ENCODE measurements at places on chromosomes 3 and 15. TPM values are rescaled to one million over a fixed set of nuclear protein-coding genes. Genes with fewer than 3 reads are reported as not detected.
A peak's percentile ranks its signal among the peaks of the same experiment; 100 is the strongest.

- DNase-seq = no peak
These were observed 356.4 kb downstream of the CHST2 start for GRCh38 chr3:143475981-143476380.

DNA sequence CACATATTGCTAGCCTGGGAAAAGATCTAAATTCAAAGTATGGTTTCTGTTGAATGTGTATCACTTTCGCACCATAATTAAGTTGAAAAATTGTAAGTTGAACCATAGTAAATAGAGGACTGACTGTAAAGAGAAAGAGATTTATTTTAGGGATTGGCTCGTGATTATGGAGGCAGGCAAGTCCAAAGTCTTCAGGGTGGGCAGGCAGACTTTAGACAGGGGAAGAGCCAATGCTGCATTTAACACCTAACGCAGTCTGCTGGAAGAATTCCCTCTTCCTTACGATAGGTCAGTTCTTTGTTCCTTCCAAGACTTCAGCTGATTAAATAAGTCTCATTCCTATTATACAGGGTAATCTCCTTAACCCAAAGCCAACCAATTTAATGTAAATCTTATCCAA, 15.8 kb downstream of the C3orf85 start:
- no peak for DNase-seq

DNA sequence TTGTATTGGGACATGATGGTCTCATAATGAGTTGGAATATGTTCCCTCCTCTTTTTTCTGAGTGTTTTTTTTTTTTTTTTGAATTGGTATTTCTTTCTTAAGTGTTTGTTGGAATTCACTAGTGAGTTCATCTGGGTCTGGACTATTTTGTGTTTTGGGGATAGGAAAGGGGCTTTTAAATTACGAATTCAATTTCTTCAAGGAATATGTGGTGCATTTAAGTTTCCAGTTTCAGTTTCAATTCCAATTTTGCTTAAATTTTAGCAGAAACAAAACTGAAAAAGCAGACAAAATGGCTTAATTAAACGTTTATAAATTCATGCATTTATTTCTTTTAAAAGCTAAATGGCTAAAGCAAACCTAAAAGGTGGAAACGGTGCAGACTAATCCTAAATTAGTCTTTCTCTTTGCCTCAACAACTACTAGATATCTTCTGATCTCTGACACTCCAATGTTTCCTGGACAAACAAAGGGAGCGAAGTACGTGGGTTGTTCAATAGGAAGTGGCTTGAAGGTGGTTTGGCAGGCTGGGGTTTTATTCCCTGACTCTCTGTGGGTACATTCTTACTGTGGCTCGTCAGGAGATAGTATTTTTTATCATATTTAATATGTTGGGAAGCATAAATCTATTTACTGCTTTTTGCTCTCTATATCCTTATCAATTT, 50.0 kb upstream of the CORO2B start:
- DNase-seq = no peak

DNA sequence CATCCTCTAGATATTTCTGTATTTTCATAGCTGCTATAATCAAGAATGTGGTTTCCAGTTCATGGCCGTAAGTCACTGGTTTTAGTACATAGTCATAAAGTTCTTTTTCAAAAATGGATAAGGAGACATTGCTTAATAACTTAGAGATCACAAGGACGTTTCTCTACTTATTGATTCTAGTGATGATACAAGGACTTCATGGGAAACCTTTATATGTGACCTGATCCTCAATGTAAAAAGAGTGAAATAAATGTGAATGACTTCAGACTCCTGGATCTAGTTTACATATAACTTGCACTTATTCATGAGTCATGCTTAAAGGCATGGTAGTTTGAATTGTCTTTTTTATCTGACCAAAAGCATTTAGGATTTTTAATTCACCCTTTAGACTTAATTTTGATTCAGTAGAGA, 35.2 kb downstream of the TSC22D2 start:
- no peak for DNase-seq

The CDC25A gene
- 0.52 TPM for total RNA-seq

- DNase-seq = no peak
These were observed 84.2 kb upstream of the GOLGA6L4 start for GRCh38 chr15:84151205-84151931.

- DNase-seq = no peak
These were observed 311.1 kb downstream of the ZPLD1 start for GRCh38 chr3:102745881-102746280.

GRCh38 chr3:194584320-194584776, 48.9 kb downstream of the TMEM44 start:
- DNase-seq = no peak

The PRTG gene
- total RNA-seq = 0.69 TPM

DNA sequence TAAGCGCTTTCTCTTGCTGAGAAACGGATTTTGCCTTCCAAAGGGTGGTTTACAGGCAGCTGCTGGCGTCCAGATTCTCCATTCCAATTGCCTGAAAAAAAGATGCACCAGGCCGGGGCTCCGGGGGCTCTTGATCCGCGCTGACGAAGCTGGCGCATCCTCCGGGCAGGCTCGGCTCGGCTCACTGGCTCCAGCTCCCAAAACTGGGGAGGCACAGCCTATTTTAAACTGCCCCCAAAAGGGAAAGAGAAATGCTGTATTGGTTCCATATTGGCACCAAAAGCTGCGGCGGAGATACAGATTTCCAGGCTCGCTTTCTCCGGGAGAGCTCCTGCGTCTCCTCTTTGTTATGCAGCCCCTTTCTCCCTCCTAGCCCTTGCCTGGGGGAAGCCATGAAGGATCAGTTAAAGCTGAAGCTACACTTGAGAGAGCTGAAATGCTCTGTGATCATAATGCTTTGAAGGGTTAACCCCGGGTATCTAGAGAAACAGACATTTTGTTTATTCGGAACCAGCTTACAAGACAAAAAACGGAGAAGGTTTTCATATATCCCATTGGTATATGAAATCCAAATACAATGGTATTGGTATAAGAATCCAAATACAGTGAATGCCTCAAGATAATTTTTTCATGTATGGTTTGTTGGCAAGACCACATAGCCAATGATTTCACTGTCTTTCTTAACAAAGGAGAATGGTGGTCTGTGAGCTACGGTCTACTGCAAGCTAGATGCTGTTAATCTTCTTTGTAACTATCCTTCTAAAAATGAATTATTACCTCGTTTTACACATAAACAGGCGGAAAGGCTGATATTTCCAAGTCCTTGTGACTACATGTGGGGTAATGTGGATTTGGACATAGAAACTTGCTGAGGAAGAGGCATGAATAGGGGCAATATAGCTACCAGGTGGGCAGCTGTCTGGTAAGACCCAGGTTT, 693 bp downstream of the CD200 start:
- peak; percentile 13 for DNase-seq

The SLC22A14 gene
- total RNA-seq = not detected

DNA sequence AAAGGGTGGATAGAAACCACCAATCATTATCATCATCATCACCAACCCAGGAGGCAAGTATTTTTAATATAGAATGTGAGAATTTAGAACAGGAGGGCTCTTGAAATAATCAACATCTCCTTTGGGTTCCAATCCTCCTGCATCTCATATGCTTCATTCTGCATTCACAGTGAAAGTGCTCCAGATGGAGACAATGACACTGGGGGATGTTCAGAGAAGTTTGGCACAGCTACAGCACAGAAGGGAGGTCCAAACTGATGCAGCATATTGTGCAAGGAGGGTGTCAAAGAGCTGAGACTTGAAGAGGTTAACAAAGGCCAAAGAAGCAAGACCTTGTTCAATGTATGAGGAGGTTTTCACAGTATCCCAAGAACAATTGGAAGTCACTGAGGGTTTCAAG, 767.1 kb downstream of the NTRK3 start:
- DNase-seq = no peak

The TRAT1 gene
- total RNA-seq = not detected

- no peak for DNase-seq
These were observed 282.6 kb downstream of the FOXP1 start for GRCh38 chr3:71300951-71301393.

The KCNMB3 gene
- 0.96 TPM for total RNA-seq

GRCh38 chr15:58639992-58640391, 109.5 kb downstream of the ADAM10 start:
- DNase-seq = no peak

DNA sequence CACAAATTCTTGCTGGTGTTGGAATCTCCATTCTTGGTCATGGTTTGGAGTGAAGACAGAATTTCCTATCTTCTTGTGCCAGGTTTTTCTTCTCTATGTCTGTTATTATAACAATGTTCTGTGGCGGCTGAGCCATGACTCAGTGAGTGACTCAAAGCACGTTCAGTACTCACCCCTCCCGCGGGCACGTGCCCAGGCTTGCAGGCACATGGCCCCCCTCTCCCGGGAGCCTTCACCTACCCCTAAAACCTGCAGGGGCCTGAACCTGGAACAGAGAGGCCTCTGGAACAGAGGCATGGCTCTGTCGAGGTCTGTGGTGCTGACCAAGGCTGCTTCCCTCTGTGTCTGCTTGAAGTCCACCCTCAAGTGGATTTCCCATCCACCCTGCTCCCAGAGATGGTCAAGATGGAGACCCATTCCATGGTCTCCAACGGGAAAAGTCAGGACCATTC, 27.6 kb downstream of the PLXNB1 start:
- DNase-seq = peak; percentile 64

The RSRC1 gene
- 19.1 TPM for total RNA-seq

DNA sequence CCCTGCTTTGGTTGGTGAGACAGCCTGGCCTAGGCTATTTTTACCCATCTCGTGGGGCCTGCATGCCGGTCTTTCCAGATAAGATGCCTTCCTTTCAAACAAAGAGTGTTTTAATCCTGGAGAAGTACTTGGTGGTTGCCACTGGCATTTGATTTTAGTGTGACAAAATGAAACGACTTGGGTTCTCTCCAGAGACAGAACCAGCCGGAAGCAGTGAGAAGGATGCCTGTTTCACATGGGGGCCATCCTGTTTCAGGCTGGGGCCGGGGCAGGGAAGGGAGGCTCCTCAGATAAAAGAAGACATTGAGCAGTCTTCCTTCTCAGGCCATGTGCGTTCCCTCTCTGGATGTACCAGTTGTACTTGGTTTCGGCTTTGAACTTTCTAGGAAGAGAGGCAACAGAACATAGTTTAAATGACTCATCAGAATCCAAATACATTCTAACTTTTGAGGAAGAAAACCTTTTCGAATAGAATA, 74.9 kb downstream of the TOP2B start:
- DNase-seq = no peak

The B3GALNT1 gene
- 56.1 TPM for total RNA-seq

DNA sequence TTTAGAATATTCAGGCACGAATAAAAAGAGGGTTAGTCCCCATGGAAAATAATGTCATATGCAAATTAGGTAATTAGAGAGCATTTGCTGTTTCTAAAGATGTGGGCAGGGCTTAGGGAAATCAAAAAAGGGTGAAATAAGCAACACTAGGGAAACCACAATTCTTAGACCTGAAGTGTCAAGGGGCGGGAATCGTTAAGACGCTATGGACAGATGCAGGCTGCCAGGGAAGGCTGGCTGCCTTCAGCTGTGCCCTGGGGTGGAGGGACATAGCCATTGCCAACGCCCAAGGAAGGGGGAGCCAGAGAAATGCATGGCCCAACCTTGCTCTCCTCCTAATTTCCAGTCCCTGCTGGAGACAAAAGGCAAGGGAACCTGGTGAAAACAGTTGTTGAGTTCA, 141.7 kb upstream of the PROK2 start:
- DNase-seq = no peak

GRCh38 chr3:124360155-124360554, 368.2 kb upstream of the ROPN1 start:
- DNase-seq = no peak

DNA sequence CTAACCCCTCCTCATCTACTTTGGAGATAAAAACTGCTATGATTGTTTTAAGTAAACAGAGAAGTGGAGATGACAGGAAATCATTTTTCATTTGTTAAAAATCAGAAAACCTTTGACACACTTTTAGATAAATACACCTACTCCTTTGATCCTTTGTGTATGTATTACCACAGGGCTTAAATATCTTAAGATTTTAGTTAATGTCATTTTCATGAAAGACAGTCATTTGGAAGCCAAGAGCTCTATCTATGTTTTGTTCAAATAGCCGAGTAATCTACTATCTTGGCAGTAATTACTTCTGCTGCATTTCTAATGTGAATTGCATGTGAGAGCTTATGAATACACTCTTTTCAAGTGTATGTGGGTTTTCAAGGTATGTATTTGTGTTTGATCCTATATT, 2.0 kb downstream of the ARPP21 start:
- no peak for DNase-seq

- DNase-seq = no peak
These were observed 23.3 kb downstream of the SNRK start for GRCh38 chr3:43309372-43310305.

DNA sequence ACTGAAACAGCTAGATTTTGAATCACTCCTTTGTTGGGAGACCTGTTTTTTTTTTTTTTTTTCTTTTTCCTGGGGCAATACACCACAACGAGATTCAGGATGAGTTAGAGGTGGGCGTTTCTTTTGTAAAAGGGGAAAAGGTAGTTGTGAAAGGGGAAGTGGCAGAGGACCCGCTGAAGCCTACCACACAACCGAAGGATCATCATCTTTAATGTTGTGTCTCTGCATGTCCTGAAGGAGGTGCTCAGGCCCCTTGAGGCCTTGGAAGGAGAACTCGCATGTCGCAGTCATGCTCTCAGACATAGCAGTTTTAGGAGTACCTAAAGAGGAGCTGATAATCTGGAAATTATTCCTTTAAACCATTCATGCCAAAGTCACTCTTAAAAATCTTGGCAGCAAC, 137.9 kb upstream of the LRIG1 start:
- DNase-seq = no peak

DNA sequence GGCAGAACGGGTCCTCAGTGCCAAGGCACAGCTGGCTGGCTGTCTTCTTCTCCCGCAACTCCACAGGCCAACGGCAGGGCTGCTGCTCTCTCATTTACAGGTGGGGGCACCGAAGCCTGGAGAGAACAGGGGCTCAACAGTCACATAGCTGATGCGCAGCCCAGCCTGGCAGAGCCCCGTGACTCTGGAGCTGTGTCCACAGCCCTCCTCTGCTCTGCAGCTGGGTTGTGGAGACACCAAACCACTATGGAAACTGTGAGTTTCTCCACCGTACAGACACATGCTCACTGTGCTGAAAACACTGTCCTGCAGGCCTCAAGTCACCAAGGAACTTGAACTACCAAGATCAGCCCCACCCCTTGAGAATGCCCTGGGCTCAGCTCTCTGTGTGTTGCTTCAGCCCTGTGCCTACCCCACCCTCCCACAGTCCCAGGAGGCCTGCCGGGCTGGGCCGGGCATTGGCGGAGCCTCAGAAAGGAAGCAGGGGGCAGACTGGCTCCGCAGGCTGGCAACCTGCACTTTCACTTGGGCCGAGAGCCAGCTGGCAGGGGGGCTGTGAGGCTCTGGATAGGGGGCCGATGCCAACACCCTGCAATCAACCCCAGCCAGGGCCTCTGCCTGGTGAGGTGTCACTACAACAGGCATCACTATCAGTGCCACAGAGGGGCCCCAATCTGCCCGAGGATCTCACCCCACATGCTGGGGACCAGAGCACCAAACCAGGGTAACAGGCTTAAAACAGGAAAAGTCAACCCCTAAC, 113.7 kb upstream of the RPL32 start:
- peak; percentile 86 for DNase-seq

GRCh38 chr3:9206287-9206686, 43.2 kb downstream of the SRGAP3 start:
- DNase-seq = no peak

The SST gene
- total RNA-seq = not detected

Data from left ventricle myocardium inferior (tissue), 1 donor.